ENCODE measurements at places on chromosomes 11 and 22. TPM values are rescaled to one million over a fixed set of nuclear protein-coding genes. Genes with fewer than 3 reads are reported as not detected.

DNA sequence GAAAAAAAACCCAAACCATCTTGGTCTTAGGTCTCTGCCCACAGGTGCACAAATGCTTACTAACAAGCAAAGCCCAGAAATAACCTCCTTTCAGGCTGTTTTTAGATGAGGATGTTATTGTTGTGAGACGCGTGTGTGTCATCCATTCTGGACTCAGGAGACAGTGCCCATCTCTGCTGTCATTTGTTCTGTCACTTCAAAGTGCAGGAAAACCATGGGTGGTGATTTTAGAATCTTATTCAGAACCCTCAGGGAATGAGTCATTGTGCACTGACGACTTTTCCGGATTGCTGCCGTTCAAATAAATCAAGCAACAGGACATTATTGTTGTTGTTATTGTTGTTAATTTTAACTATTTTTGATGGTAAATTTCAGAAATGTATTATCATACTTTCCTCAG is 110.3 kb downstream of the LRRC32 start:
- DNase-seq: no peak

- no peak for DNase-seq
These were observed 23.5 kb upstream of the ARHGAP42 start for GRCh38 chr11:100663583-100663982.

GRCh38 chr22:24112188-24112587 is 69.1 kb upstream of the SUSD2 start:
- no peak for DNase-seq

GRCh38 chr11:2523821-2524391 is 79.1 kb downstream of the KCNQ1 start:
- no peak for DNase-seq

DNA sequence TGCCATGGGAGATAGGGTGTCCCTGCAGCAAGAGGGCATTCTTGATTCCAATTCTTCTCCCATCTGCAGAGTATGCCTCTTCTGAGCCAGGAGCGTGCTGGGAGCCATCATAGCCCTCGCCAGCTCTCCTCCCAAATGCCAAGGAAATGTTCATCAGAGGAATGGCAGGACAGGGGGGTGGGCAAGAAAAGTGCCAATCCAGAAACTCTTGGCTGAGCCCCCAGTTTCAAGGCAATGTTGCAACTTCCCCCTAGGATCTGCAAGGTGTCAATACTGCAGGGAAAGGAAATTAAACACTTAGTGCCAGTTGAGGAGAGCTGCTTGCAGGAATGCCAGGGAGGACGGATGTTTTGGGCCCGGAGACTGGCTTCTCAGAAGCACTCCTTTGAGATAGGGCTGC is 94.8 kb upstream of the PRDM11 start:
- DNase-seq: no peak

- no peak for DNase-seq
These were observed 1.0 kb upstream of the SESN3 start for GRCh38 chr11:95231881-95232605.

DNA sequence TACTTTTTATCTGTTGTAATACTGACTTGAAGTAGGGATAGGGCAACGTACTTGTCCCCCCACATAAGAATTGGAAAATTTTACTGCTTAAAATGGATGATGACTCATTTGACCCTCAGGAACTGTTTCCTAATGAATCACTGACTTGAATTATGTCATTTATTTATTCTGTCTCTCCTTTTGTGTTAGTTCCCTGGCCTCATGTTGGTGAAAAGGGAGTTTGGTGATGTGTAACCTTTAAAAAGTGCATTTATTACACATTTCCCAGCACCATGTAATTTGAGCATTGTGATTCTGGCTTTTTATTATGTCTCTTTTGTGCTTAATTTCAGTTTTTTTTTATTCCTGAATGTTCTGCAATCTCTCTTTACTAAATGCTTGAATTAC is 20.3 kb upstream of the PGM2L1 start:
- peak; percentile 66 for DNase-seq

DNA sequence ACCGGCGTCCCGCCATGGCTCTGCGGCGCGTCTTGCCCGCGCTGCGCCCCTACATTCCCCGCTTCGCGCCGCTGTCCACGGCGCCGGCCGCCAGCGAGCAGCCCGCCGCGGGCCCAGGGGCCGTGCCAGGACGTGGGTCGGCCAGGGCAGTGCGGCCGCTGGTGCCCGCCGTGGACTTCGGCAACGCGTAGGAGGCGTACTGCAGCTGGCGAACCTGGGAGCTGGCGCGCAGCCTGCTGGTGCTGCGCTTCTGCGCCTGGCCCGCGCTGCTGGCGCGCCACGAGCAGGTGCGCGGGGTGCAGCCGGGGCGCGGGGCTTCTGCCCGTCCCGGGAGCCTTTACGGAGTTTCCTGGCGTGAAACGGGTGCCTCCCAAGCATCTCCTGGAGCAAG is 20.1 kb downstream of the DGCR6L start:
- DNase-seq: no peak

GRCh38 chr11:117664897-117665296 is 132.1 kb downstream of the DSCAML1 start:
- no peak for DNase-seq

- DNase-seq: peak; percentile 60
These were observed 11.6 kb downstream of the MMP3 start for GRCh38 chr11:102831489-102832440.

DNA sequence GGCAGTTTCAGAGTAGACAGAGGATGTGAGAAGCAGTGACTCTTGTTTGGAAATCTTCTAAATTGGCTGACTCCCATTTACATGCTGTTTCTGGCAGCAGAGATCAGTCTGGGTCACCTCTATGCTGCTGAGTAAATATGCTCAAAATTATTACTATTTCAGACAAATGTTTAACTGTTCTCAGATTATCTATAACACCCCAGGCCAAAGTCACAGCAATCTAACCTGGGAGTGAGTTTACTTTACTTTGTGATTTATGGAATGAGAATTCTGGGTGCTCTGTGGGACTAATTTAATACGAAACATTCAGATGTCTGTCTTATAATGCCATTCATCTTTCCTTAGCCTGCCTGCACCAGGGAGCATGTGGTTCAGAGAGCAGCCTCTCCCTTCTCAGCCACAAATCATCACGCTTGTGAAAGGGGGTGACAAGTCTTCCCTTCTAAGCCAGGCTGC is 282.5 kb upstream of the MPPED2 start:
- DNase-seq: no peak

The NUP98 gene
- total RNA-seq: 136 TPM

The WT1 gene
- total RNA-seq: 16.4 TPM

The RIC8A gene
- 167 TPM for total RNA-seq

The OR52E4 gene
- total RNA-seq: not detected

The IGSF9B gene
- under 0.01 TPM for total RNA-seq

The GAS2L1 gene
- total RNA-seq: 18.4 TPM

The ARHGAP32 gene
- total RNA-seq: 14.8 TPM

The RNF121 gene
- total RNA-seq: 24.5 TPM

The PIM3 gene
- total RNA-seq: 32.0 TPM

Measured in fibroblast of villous mesenchyme (primary cell).